ENCODE measurements at places on chromosomes 6 and 20.
A peak's percentile ranks its signal among the peaks of the same experiment; 100 is the strongest.

DNA sequence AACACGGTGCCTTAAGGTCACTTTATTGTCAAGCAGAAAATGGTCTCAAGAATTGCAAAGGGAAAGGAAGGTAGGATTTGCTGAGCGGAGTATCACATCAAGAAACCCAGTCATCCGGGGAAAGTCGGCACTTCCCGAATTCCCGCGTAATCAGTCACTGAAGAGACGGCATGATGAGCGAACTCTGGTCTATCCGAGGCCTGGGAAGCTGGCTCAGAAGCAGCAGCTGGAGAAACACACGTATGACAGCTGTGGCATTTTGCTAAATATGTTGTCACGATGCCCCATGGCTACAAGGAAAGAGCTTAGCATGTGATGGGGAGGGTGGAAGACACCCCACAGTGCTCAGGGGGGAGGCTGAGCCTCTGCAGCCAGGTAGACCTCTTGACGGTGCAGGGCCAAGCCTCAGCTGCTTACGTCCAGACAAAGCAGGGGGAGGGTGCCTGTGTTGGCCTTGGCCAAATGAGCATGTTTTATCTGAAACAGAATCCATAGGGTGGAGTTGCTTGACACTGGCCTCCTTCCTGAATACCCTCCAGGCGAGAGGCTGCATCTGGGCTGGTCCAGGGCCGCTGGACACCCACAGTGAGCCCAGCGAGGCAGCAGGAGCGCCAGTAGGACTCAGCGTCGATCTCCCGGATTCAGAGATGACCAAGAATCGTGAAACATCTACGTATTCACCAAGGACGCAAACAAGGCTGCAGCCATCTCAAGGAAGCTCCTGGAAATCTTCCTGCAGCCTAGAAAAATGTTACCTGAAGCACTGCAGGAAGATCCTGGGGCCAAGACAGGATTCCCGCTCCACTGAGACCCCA, 118.8 kb upstream of the AFDN start:
- H3K27ac ChIP-seq, result no peak overlapping the region
- DNase-seq, result no peak
- H3K4me3 ChIP-seq, result no peak overlapping the region
- no peaks in the 10 kb centered on the region for H3K36me3 ChIP-seq
- H3K4me1 ChIP-seq, result peaks cover 8% of the 10 kb centered on the region

DNA sequence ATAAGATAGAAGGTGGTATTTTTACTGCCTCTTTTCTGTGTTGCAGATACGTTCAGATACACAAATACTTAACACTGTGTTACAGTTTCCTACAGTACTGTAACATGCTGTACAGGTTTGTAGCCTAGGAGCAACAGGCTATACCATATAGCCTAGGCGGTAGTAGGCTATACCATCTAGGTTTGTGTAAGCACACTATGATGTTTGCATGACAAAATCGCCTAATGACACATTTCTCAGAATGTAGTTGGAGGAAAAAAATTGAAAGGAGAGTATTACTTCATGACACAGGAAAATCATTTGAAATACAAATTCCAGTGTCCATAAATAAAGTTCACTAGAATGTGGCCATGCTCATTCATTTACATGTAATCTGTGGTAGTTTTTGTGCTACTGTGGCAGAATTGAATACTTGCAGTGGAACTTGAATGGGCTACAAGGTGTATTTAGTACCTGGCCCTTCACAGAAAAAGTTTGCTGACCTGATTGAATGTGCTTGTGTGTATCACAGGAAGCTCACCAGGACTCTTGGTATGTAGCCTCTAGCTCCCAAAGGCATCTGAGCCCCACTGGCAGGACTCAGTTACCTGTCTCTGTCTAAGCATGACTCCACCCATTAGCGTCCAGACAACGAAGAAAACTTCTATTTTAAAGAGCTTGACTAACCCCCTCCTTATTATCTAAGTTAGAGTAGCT, 18.8 kb downstream of the TOP1 start:
- peak overlapping the region; percentile 62 for H3K27ac ChIP-seq
- DNase-seq, result no peak
- H3K27me3 ChIP-seq, result no peaks in the 10 kb centered on the region
- H3K4me3 ChIP-seq, result peak overlapping the region; percentile 29
- peaks cover 51% of the 10 kb centered on the region for H3K4me1 ChIP-seq
- no peaks in the 10 kb centered on the region for H3K36me3 ChIP-seq

DNA sequence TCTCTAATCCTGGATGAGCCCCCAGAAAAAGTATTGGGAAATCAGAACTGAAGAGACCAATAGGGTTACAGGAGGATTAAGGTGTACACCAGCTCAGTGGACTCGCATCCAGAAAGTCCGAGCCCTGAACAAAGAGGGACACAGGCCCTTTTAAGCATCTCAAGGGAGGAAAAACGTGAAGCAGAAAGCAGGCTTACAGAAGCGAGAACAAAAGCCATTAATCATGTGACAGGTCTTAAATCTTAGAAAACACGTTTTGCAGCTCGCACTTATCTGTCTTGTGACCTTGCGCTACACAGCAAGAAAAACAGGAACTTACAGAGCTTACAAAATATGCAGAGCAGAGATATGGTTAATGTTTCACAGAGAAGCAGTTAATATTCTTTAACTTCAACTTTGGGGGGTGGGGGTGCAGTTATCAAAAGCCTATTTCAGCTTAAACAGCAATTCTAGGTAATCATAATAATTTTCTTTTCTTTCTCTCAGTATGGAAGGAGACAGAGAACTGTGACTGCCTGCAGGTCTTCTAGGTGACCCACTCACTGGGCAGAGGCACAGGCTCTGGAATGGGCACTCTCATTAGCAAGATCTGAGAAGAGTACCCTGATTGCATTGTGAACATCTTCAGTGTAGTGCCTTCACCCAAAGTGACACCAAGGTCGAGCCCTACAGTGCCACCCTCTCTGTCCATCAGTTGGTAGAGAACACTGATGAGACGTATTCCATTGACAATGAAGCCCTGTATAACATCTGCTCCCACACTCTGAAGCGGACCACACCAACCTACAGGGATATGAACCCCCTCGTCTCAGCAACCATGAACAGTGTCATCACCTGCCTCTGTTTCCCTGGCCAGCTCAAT, 65.0 kb upstream of the MOCS1 start:
- no peak for DNase-seq
- H3K4me1 ChIP-seq, result no peaks in the 10 kb centered on the region
- H3K27ac ChIP-seq, result no peak overlapping the region
- H3K4me3 ChIP-seq, result no peak overlapping the region

DNA sequence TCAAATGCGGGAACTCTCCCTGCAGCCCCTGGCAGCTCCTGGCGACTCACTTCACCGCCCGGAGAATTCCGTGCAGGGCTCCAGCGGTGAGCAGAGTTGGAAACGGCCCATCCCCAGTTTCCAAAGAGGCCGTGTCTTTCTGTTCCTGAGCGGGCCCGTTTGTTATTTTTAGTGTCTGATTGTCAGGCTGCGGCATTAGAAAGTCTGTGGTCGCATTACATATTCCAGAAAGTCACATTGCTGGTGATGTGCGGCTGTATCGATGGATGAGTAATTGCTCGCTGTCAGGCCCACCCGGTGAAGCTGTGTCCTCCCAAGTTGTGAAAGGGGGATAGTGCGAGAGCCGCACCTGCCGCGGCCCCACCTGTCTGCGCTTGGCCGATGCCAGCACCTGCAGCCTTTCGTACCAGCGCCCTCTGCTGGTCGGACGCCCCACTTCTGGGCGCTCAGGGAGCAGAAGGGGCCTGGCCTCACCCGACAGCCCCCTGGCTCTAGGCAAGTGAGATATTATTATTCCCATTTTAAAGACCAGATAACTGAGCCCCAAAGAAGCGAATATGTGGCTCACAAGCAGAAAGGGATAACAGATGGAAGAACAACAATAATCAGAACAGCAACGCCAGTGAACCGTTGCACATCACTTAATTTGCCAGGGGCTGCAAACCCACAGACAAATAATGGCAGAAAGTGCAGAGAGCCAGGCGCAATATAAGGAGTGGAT, 244.9 kb downstream of the TSHZ2 start:
- DNase-seq, result peak; percentile 82
- no peaks in the 10 kb centered on the region for H3K36me3 ChIP-seq
- peak overlapping the region; percentile 34 for H3K4me3 ChIP-seq
- peak overlapping the region; percentile 48 for H3K27ac ChIP-seq

DNA sequence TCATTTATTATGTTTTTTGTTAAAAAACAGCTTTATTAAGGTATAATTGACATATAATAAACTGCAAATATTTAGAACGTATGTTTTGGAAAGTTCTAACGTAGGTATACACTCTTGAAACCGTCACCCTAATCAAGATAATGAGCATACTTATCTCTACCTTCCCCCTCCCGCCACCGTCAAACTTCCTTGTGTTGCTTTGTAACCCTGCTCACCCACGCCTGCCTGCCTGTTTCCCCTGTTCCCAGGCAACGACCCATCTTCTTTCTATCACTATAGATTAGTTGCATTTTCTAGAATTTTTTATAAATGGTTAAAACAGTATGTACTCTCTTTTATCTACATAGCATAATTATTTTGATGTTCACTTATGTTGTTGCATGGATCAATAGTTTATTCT, 33.5 kb upstream of the GCLC start:
- H3K36me3 ChIP-seq, result no peaks in the 10 kb centered on the region
- no peak for DNase-seq
- no peak overlapping the region for H3K4me3 ChIP-seq
- no peak overlapping the region for H3K27ac ChIP-seq
- H3K27me3 ChIP-seq, result no peaks in the 10 kb centered on the region

- no peaks in the 10 kb centered on the region for H3K36me3 ChIP-seq
- H3K27ac ChIP-seq, result no peak overlapping the region
- H3K4me3 ChIP-seq, result no peak overlapping the region
- H3K27me3 ChIP-seq, result no peaks in the 10 kb centered on the region
- H3K4me1 ChIP-seq, result no peaks in the 10 kb centered on the region
Observed at GRCh38 chr20:29763821-29764511, 1493.5 kb upstream of the DEFB115 start.

DNA sequence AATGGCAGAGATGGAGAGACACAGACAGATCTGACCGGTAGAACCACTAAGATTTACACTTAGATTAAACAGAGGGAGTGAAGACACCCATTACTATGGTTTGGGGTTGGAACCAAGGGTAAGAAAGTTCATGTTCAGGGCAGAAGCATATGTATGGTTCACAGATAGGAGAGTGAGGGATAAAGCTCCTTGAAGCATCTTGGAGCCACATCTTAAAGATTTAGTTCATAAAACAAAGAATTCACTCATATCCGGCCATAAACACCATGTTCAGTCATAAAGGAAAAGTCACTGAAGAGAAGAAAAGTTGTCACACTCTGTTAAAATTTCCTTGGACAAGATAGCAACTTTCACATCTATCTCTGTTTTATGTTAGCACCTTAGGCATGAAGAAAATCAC, 18.0 kb downstream of the STX7 start:
- no peak overlapping the region for H3K4me3 ChIP-seq
- no peak overlapping the region for H3K27ac ChIP-seq
- no peak for DNase-seq
- no peaks in the 10 kb centered on the region for H3K27me3 ChIP-seq
- H3K4me1 ChIP-seq, result no peaks in the 10 kb centered on the region
- no peaks in the 10 kb centered on the region for H3K36me3 ChIP-seq
